ENCODE measurements at places on chromosomes 6 and 20.

GRCh38 chr6:37019065-37019450 is 13.6 kb downstream of the FGD2 start:
- H3K4me1 ChIP-seq: peaks cover 18% of the 10 kb centered on the region
- no peak for DNase-seq
- peak overlapping the region; percentile 14 for H3K27ac ChIP-seq
- H3K4me3 ChIP-seq: no peak overlapping the region
- no peaks in the 10 kb centered on the region for H3K27me3 ChIP-seq

DNA sequence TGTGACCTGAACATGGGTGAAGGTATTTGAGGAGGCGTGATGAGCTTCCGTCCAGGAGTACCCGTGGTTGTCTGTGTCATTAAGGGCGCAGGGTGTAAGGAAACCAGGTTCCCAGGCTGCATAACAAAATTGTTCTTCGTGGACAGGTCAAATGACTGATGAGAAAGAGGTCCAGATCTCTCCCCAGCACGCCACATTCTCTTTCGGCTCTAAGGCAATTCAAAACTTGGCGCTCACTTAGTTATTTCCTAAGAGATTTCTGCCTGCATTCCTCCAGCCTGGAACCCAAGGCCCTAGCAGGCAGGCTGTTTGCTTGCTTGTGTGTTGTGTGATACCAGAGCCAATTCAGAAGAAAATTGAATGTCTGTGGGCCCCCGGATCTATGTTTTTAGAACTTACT is 139.9 kb downstream of the AGPAT4 start:
- no peaks in the 10 kb centered on the region for H3K4me1 ChIP-seq
- H3K36me3 ChIP-seq: no peaks in the 10 kb centered on the region
- H3K27me3 ChIP-seq: no peaks in the 10 kb centered on the region
- H3K27ac ChIP-seq: no peak overlapping the region

DNA sequence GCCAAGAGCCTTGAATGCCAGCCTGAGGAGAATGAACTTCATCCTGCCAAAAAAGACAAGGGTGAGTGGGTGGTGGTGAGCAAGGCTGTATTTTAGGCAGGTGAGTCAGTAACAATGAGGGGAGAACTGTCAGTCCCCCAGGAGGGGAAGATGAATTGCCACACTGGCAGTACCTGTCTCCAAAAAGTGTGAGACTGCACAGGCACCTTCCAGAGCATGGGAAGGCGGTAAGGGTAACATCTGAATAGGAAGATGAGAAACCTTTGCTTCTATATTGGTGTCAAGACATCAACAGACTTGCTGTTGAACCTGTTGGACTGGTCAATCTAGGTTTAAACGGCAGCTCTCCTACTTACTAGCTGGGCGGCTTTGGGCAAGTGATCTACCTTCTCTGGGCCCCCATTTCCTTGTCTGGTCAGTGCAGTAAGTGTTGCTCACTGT is 30.9 kb downstream of the STK35 start:
- DNase-seq: no peak
- H3K36me3 ChIP-seq: no peaks in the 10 kb centered on the region
- H3K4me1 ChIP-seq: peaks cover 3% of the 10 kb centered on the region
- no peak overlapping the region for H3K4me3 ChIP-seq

- peaks cover 11% of the 10 kb centered on the region for H3K4me1 ChIP-seq
- DNase-seq: no peak
- H3K27me3 ChIP-seq: no peaks in the 10 kb centered on the region
- H3K36me3 ChIP-seq: no peaks in the 10 kb centered on the region
- H3K4me3 ChIP-seq: no peak overlapping the region
Observed at GRCh38 chr6:27662769-27663168, 189.9 kb upstream of the ZNF184 start.

GRCh38 chr20:38344107-38344701 is 2.1 kb upstream of the LBP start:
- no peak for DNase-seq
- H3K27ac ChIP-seq: no peak overlapping the region
- H3K4me1 ChIP-seq: no peaks in the 10 kb centered on the region
- no peaks in the 10 kb centered on the region for H3K36me3 ChIP-seq
- no peaks in the 10 kb centered on the region for H3K27me3 ChIP-seq

DNA sequence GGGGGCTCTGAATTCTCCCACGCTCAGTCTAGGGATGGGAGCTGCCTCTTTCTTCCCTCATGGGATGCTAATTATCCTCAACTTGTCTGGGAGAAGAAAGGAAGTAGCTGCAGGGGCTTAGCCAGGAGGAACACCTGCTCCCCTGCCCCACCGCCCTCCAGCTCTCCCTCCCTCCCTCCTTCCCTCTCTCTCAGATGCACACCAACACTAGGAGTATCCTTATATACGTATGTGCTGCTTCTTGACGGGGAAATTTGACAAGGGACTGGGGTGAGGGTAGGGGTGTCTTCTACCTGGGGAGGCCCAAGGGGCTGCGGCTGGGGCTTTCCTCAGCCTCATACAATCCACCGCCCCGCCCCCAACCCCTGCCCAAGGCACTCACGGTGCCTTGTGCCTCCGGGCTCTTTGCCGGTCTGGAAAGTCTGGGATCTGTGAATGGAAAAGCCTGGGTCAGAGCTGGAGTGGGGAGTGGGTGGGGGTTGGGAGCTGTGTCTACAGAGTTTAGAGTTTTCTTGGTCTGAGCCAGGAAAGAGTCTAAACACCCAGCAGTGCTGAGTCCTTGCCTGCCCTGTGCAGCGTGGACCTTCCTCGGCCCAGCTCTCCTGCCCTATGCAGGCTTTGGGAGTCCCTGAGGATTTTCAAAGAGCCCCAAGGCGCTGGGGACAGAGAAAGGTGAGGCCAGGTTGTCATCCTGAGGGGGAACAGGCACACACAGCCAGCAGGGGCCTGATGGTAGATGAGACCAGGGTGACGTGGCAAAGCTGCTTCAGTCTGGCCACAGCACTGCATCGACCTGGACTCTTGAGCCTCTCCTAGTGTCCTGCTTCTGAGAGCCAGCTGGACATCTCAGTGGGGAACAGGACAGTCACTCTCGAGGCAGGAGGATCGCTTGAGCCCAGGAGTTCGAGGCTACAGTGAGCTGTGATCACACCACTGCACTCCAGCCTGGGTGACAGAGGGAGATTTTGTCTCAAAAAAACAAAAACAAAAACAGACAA is 29.3 kb upstream of the EMILIN3 start:
- H3K4me1 ChIP-seq: peaks cover 11% of the 10 kb centered on the region
- no peak for DNase-seq
- no peak overlapping the region for H3K4me3 ChIP-seq
- no peaks in the 10 kb centered on the region for H3K27me3 ChIP-seq
- no peaks in the 10 kb centered on the region for H3K36me3 ChIP-seq
- H3K27ac ChIP-seq: no peak overlapping the region

GRCh38 chr20:16806886-16807285 is 58.7 kb downstream of the OTOR start:
- peaks cover 31% of the 10 kb centered on the region for H3K27me3 ChIP-seq
- H3K4me3 ChIP-seq: no peak overlapping the region
- H3K36me3 ChIP-seq: no peaks in the 10 kb centered on the region
- 0 out of 2 replicates have a peak, but pooled peaks cover 3% of the 10 kb centered on the region for H3K4me1 ChIP-seq
- H3K27ac ChIP-seq: no peak overlapping the region
- DNase-seq: no peak

Measured in Panc1 (cell line).